ENCODE measurements at places on chromosomes 11 and 22.
A peak's percentile ranks its signal among the peaks of the same experiment; 100 is the strongest.

DNA sequence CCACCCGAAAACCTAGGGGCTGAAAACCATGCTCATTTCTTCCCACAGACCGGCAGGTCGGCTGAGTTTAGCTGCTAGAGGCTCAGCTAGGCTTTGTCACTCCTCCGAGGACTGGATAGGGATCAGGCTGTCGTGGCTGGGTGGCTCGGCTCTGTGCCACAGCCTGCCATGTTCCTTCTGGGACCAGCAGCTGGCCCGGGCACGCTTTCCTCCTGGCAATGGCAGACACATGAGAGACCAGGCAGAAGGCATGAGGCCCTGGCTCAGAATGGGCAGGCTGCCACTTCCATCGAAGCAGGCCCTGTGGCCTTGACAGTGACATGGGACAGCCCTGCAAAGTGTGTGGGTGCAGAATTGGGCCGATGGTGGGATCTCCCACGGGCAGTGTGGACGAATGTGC is 20.9 kb downstream of the PARVG start:
- DNase-seq = no peak

GRCh38 chr11:65811764-65812475 is 21.8 kb upstream of the SNX32 start:
- DNase-seq = no peak

- DNase-seq = no peak
Observed at GRCh38 chr22:31488988-31489617, 539 bp downstream of the EIF4ENIF1 start.

DNA sequence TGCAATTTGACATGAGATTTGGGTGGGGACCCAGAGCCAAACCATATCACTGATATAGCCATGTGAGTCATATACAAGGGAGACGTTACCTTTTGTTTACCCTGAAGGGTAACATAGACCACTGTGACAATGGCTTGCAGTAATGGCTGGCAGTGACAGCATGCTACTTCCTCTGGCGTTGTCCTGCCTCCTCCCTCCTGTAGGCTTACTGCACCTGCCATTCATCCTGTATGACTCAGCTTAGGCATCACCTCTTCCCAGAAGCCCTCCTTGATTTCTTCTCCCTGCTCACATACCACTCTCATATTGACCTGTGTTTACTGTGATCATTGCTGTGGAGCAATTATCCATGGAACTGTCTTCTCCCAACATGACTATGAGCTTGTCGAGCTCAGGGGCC is 12.0 kb upstream of the PVALB start:
- DNase-seq = no peak

DNA sequence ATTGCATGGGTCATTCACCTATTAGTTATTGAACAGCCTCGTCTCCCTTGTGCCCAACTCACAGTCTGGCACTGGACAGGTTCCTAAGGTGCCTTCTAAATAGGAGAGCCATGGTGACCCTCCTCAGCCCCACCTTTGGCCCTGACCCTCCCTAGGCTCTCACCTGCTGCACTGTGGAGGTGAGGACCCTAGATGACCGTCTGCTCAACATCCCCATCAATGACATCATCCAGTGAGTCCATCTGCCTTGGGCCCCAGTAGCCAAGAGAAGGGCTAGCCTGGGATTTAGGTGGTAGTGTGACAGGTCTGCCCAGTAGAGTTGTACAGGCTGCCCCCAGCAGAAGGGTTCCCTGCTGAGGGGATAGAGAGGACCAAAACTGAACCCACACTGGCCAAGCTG is 13.6 kb downstream of the UCP2 start:
- DNase-seq = no peak

- no peak for DNase-seq
Observed at GRCh38 chr11:133202816-133203215, 329.5 kb downstream of the OPCML start.

GRCh38 chr11:74371269-74372052 is 26.8 kb downstream of the PGM2L1 start:
- DNase-seq = no peak

GRCh38 chr11:55658608-55659007 is 3.4 kb upstream of the OR4C6 start:
- DNase-seq = no peak

- no peak for DNase-seq
Observed at GRCh38 chr11:6062691-6063358, 32.3 kb upstream of the OR56A1 start.

- DNase-seq = no peak
Observed at GRCh38 chr11:61747192-61747966, 5.1 kb upstream of the MYRF start.

- DNase-seq = no peak
Observed at GRCh38 chr11:2143799-2144543, 4.8 kb upstream of the IGF2 start.

- no peak for DNase-seq
Observed at GRCh38 chr11:76512851-76513653, 68.2 kb downstream of the EMSY start.

GRCh38 chr22:39958949-39959639 is 1.1 kb upstream of the TMA7B start:
- DNase-seq = no peak

DNA sequence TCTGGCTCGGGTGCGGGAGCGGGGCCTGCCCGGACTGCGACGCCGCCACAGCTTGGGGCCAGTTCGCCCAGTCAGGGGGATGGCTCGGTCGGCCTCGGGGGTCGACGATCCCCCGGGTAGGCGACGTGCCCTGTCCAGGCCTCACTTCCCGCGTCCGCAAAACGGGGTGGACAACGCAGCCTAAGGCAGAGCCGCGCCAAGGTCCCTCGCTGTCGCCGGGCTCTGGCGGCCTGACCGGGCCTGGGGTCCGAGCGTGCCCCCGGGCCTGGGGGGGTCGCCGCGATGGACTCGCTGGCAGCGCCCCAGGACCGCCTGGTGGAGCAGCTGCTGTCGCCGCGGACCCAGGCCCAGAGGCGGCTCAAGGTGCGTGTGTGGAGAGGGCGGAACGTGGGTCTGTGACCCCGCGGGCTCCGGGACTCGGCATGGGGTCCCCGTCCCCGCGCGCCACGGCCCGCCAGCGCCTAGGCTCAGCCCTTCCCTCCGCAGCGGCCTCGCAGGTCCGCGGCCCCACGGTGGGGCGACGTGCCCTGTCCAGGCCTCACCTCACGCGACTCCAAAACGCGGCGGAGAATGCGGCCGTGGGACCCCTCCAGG is 4.2 kb downstream of the SEPTIN5 start:
- no peak for DNase-seq

DNA sequence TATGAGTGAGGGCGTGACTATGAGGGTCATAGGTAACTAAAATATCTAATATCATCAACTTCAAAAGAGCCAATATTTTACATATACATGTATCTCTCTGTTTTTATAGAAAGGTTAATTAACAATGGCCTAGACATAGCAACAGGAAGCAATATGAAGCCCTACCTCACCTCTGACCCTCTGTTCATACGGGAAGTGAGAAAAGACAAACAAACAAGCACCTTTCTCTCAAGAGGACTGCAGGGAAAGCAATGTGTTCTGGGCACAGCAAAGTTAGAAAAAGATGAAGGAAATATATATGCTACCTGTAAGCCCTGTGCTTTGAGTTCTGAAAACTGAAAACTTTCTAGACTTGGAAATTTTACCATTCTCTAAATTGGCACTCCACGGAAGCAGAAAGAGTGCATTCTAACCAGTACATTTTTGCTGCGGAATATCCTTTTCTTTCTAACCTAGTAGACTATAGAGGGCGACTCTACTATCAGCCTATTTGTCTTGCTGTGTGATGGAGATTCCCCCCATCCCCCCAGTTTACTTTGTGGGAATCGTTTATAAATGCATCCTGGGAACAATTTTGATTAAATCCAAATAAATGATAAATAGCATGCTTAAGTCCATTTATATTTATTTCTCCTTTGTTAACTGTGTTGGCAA is 830.4 kb upstream of the FAT3 start:
- no peak for DNase-seq

- peak; percentile 87 for DNase-seq
Observed at GRCh38 chr11:36455658-36456111, 54.4 kb downstream of the TRAF6 start.

DNA sequence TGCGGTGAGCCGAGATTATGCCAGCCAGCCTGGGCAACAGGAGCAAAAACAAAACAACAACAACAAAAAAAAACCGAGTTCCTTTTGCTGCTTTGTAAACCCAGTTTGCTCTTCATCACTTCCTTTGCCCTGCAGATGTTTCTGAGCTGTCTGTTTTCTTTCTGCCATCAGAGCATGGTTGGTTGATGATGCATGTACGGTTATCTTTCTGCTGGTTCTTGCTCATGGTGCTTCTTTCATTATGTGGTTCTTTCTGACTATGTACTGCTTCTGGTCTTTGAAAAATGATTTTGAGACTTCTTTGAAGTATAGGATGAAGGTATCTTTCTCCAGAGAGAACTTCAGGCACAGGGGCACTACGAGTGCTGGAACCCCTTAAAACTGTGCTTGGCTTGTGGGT is 13.2 kb downstream of the TANGO2 start:
- no peak for DNase-seq

DNA sequence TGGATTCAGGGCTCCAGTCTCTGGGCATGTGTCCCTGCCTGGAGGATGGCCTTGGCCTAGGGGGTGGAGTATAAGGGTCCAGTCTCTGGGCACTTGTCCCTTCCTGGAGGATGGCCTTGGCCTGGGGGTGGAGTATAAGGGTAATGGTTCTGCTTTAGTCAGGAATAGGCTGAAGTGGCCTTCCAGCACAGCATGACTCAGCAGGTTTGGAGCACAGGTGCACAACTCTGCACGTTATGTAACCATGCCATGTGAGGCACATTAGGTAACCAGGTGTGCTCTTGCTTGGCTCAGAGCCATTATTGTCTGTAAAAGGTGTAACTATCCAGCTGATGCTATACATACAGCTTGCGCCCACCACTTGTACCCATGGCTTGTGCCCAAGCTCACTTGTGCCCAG is 48.4 kb upstream of the POLD3 start:
- DNase-seq = no peak

DNA sequence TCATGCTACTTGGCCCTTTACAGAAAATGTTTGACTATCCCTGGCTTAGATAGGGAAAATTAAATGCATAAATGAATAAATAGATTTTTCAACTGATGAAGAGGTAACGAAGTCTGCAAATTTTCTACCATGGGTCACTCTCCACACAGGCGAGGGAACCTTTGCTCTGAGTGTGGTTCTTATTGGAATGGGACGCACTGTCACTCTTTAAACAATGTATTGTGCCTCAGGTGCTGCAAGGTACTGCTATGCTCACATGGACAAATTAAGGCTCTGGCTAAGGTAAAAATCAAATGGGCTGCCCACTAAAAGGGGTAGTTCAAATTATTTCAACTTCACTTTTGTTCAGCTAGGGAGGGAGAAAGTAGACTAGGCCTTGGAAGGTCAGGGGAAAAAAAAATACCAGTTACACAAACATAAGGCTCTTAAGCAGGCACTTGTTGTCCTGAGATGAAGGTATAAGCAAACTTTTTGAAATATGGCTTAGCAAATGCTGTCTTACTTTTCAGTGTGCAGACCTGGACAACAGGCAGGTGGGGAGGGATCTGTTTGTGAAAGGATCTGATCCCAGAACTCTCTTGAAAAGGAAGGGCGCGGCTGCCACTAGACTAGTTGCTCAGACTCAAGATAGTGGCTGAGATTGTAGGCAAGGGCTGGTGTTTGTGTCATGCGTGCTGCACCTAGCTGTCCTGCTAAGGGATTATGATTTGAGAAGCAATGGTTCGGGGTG is 99.5 kb downstream of the ADAMTS15 start:
- no peak for DNase-seq

GRCh38 chr11:9060700-9061111 is 30.7 kb downstream of the SCUBE2 start:
- DNase-seq = no peak

DNA sequence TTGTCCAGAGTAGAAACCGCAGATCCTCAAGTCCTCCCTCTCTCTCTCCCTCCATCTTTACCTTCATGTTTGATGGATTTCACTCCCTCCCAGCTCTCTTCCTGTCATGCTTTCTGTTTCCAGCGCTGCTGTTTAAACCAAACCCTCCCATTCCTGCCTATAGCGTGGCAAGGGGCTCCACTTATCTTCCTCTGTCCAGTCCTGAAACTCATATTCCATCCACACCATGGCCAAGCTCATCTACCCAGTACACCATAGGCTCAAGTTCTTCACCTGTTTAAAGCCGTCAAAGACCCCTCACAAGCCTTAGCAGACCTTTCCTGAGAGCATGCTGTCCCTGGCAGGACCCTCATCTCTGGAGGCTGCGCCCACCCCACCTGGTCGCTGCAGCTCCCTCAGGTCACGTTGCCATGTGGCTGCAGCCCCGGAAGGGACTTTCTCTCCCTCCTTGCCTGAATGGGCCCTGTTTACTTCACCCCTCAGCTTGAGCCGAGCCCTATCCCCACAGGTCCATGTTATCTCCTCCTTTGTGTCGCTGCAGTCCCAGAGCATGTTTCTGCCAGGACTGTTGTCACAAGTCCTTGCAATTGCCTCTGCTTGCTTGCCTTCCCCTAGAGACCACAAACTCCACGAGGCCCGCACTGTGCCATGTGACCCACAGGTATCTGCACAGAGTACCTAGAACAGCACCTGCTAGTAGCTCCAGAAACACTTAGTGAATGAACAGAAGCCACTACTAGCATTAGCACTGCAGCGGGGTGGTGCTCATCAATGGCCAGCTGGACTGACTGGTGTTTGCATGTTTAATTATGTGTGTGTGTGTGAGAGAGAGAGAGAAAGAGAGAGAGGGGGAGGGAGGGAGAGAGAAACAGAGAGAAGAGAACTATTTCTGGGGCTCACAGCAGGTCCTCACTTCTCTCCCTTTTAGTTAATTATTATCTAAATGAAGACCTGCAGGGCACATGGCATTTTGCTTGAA is 149.4 kb upstream of the SNX19 start:
- no peak for DNase-seq

DNA sequence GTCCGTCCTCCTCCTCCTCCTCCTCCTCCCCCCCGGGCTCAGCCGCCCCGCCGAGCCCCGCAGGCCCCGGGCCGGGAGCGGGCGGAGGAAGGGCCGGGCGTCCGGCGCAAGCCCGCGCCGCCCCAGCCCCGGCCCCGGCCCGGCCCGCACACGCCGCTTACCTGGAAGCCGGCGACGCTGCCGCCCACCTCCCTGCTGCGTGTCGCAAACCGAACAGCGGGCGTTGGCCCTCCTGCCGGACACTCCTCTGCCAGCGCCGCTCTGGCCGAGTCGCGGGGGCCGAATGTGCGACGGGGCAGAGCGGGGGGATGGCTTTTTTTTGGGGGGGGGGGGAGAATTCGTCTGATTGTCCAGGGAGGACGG is 1.1 kb downstream of the IGF2 start:
- DNase-seq = no peak

- no peak for DNase-seq
Observed at GRCh38 chr22:50733521-50734342, 4.3 kb upstream of the ACR start.

GRCh38 chr22:37401401-37402183 is 25.7 kb downstream of the ELFN2 start:
- DNase-seq = no peak

DNA sequence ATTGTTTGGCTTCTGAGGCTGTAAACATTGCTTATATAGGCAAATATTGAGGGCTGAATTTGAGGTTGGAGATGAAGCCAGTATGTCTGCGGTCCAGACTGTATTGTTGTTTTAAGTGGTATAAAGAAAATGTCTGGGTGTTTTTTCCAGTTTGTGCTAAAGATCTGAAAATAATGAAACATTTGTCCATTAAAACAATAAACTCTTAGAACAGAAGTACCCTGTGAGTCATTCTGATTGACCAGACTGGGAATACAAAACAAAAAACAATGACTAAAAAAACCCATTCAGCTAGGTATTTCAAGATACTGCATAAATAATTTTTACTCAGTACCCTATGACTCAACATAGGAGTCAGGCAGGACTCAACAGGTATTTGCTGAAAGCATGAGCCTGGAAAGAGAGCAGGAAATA is 20.4 kb downstream of the ALKBH8 start:
- DNase-seq = no peak

GRCh38 chr22:29266564-29267461 is 968 bp downstream of the RHBDD3 start:
- DNase-seq = no peak

- DNase-seq = no peak
Observed at GRCh38 chr22:45476814-45477213, 25.9 kb upstream of the FBLN1 start.

Data from amniotic stem cell (primary cell).